ENCODE measurements at places on chromosomes 7 and 10.
A peak's percentile ranks its signal among the peaks of the same experiment; 100 is the strongest.

DNA sequence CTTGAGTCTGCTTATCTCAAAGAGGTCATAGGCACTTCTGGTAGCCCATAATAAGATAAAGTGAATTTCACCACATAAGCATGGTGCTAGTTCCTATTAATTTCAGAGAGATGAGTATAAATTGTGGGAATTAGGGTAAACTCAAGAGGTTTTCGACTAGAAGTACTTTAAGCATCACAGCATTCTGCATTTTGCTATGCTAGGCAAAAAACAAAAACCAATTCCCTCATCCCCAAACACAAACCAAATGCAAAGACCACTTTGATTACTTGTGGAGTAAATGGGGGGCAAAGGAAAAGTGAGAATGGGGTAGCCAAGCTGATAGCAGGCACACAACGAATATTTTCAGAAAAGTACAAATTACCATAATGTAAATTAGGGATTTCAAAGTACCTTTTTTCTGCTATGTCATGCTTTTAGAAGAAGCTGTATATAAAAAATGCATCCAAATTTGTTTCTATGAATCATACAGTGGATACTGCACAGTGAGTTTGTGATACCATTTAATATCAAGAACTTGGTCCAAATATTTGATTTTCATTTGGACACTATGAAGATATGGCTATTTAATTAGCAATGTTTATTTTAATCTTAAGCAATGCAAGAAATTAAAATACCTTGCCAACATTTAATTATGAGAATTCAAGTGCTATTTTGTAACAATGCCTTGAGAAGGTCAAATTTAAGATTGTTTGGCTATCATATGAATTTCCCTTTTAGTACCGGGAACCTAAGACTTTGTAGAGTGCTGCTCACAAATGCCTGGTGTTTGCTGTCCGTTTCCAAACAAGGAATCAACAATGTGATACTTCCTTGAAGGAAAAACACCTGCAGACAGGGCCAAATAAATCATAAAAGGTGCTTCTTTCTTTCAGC is 455.5 kb downstream of the PHTF2 start:
- no peak for DNase-seq

- no peak for DNase-seq
Measured at GRCh38 chr7:27955011-27955410, 215.0 kb downstream of the TAX1BP1 start.

DNA sequence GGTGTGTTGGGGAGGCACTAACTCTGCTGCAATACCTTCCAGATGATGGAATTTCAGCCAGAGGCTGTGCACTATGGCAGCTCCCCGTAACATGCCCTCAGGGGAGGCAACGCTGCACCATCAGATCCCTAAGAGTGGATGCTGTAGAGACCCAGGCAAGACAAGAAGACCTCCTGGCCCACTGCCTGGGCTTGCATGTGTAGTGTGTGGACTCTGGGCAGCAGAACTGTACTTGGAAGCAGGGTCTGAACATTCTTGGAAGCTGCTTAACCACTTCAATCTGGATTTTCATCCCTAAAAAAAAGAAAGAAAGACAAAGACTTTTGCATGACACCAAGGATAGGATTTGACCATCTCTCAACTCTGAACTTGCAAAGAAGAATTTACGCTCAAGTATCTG is 297.5 kb upstream of the NRP1 start:
- no peak for DNase-seq

GRCh38 chr7:4610768-4611467 is 71.2 kb upstream of the FOXK1 start:
- DNase-seq, result peak; percentile 64

GRCh38 chr10:8539056-8539455 is 484.6 kb downstream of the GATA3 start:
- no peak for DNase-seq

Data from CD8-positive, alpha-beta memory T cell (primary cell).